ENCODE measurements at places on chromosomes 4 and X.

GRCh38 chr4:120314969-120315368, 248.3 kb upstream of the MAD2L1 start:
- DNase-seq = no peak

DNA sequence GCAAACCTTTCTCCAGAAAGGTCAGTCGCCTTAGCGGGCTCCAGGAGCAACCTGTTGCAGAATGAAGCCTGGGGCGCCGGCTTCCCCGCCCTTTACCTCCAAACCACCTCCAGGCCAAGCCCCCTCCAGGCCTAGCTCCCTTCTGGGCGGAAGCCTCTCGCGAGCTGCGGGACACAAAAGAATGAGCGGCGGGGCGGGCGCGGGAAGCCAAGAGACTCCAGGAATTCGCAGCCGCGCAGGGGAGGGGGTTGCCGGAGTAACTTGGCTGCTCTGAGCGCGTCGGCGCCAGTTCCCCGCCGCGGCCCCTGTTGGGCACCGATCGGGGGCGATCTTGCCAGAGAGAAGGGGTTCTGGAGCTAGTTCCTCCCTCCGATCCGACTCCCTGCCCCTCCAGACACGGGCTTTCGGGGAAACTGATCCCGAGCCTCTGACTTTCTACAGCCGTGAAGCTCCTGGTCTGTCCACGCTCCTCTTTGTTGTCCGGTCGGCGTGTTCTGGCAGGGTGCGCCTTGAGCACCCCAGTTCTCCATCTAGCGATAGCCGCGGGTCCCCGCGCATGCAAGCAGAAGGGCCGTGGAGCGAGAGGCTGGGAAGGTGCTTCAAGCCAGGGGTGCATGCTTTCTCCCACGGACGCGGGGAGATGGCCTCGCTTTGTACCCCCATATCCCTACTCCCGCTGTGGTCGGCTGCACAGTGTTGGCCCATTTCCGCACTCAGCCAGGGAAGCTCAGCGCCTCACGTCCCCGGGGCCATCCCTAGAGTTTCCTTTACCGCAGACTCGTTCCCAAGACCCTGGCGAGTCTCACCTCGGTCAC, 1.2 kb downstream of the PROM1 start:
- DNase-seq = no peak

DNA sequence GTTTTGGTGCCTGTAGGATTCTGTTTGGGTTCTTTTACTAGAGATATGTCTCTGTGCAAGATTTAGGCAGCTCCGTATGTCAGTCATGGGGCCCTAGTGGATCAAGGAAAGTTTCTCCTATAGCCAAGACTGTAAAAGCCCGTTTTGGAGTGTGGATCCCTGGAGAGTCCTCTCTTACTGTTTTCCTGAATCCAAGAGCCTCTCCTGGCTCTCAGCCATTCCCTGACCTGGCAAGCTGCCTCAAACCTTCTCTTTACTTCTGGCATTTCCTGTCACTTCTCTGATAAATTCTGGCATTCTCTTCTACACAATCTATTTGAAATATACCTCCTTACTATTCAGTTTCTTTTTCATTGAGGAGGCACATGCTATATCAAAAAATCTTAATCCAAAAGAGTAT, 41.4 kb downstream of the DCAF12L2 start:
- DNase-seq = no peak

- no peak for DNase-seq
These were observed 22.7 kb upstream of the PLCXD1 start for GRCh38 chrX:258291-259040.

- no peak for DNase-seq
These were observed 217.6 kb upstream of the TTC29 start for GRCh38 chr4:147163311-147163710.

DNA sequence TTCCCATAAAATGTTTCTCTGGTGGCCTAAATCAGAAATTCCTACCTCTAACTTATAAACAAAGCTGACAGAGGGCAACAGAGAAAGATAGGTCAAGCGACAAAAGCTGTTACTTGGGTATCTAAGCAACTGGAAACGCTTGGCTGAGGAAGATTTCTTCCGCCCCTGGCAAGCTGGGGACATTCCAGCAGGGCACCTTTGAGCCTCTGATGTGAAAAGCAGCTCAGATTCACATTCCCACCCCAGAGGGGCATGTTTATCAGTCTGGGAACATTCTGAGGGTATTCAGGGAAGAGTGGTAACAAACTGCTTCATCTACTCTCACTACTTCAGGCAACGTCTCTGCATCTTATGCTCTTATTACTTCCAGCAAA, 3.5 kb upstream of the CDS1 start:
- DNase-seq = no peak

DNA sequence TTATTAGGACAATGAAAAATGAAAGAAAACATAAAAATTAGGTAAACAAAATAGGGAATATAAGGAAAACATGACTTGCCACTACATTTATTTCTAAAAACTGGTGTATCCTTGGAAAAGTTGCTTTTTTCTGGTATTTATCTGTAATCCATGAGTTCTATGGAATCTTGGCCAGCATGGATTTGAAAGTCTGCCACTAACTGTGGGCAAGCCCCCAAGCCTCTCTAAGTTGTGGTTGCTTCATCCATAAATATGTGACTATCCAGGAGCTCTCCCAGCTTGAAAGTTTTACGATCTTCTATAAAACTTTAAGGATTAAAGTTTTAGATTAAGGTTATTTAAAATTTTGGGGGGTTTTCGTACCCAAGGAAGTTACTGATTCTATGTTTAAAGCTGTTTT, 21.8 kb downstream of the RPS6KA3 start:
- DNase-seq = no peak

GRCh38 chr4:40887764-40888131, 138.0 kb downstream of the NSUN7 start:
- no peak for DNase-seq

DNA sequence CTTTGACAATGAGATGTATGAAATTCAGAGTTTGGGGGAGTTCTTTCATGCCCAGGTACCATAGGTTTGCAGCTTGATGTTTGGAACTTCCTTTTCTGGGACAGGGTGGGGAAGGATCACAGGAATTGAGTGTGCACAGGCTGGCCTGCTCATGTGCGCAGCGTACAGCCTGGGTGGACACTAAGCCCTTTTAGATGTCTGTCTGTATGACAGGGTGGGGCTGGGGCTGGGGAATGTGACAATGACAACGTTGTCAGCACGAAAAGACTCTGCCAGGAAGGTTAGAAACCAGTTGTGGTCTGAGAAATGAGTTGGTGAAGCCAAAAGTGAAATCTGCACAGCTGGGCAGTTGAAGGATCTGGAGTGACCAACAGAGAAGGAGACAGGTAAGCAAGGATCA, 47.4 kb downstream of the WWC2 start:
- DNase-seq = no peak

DNA sequence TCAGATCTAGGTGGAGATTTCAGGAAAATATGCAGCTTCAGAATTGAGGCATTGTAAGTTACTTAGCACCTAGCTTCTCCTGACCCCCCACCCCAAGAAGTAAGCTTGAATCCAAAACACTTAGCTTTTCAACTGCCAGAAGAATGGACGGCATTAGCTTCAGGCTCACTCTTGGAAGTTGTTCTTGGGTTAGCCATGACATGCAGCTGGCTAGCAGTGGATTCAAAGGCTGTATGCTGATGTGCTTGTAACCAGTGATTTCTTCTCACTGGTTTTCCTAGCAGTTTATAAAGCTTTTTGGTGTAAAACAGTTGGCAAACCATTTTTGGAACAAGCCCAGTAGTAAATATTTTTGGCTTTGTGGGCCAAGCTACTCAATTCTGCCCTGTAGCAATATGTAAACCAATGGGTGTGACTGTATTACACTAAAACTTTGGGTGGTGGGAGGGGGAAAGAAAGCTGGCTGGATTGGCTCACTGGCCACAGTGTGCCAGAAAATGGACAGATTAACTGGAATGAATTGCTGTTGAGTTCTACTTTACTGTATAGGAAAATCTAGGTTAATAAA, 85.6 kb downstream of the SHROOM2 start:
- DNase-seq = no peak

DNA sequence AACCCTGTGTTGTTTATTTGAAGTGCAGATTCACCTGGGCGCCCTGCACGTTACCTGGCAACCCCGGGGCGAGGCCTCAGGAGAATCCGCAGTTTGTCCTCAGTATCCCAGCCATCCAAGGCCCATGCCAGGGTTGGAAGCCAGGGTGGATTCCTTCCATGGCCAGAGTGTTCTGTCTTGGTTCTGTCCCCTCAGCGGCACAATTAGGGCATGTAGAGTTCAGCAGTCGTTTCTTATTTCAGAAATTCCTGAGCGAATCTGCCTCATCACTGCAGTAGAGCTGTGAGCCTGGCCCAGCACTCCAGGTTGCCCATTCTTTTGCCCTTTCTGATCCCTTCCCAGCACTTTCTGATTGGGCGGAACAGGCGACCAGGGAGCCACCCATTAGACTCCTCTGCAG, 29.9 kb upstream of the CLCN4 start:
- DNase-seq = no peak

- no peak for DNase-seq
These were observed 207.5 kb downstream of the REPS2 start for GRCh38 chrX:17154001-17154400.

DNA sequence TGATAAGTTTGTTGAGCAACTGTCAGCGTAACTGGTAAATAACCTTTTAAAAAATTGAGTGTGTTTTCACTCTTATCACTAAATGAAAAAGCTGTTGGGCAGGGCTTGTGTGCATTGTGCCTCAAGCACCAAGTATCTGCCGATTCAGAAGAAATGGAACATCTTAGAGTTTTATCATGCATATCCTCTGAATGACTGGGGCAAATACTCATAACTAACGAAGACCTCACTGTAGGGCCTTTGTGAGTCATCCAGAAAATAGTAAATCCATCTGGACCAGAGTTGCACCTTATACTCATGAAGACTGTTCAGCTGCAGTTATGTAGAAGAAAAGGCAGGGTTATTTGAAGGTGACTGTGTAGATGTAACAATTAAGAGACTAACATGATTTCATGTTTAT, 222.1 kb downstream of the CAMK2D start:
- DNase-seq = no peak

- no peak for DNase-seq
These were observed 38.8 kb downstream of the GAB1 start for GRCh38 chr4:143375326-143376073.

GRCh38 chr4:174496631-174497432, 25.5 kb downstream of the HPGD start:
- no peak for DNase-seq

- no peak for DNase-seq
These were observed 726.7 kb downstream of the C4orf33 start for GRCh38 chr4:129822701-129823100.

DNA sequence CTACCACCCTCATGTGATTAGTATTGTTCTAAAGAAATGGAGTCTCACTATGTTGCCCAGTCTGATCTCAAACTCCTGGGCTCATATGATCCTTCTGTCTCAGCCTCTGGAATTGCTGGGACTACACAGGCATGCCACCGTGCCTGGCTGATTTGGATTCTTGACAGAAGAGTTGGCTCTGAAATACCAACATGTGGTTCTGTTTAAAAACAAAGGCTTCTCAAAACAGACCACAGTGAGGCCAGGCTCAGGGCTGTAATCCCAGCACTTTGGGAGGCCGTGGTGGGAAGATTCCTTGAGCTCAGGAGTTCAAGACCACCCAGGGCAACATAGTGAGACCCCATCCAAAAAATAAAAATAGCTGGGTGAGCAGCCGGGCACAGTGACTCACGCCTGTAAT, 126.7 kb downstream of the DHRSX start:
- no peak for DNase-seq

DNA sequence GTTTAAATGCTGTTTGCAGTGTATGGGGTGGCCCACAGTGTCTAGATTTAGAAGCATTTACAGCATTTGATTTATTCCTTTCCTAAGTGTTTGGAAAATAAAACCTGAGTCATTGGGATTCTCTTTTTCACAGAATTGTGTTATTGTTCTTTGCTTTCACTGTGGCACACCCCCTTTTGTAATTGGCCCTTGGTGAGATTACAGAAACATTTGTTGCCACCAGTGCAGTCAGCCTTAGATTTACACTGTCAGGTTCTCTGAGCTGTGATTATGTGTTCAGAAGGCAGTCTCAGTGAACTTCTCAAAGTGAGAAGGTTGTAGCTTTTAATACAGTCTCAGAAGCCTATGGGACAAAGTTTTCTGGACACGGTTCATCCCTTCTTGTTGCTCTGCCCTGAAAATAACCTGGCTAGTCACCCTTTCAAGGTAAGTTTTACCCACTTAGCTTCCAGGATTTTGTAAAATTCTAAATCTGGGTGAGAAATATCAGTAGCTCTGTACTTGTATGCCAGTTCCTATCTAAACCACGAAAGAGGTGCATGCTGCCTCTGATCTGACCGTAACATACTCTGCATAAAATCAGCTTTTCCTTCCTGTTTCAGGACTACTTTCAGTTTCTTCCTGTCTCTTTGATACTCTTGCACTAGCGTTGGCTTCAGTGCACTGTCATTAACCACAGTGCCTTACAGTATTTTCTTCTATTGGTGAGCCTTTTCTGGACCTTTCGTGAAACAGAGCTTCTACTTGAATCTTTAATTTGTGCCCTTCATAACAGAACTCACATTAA, 12.6 kb downstream of the RUFY3 start:
- DNase-seq = no peak

- DNase-seq = no peak
These were observed 430.9 kb downstream of the MAPK10 start for GRCh38 chr4:85928775-85929591.

DNA sequence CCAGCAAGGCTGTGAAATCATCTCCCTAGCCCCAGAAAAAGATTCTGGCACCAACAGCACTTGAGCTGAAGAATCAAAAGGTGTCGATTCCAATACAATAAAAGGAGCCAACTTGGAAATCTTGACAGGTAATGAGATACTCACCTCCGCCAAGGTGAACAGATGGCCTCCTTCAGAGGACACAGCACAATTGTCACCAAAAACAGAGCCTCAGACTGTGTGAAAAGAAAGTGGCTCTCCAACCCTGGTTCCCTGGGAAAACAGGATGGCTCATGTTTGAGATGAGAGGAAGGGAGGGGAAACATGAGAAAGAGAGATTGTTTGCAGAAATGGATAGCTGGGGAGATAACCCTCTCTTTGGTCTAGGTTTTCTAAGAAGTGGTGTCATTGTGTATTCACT, 168.9 kb downstream of the HS3ST1 start:
- DNase-seq = peak; percentile 86

DNA sequence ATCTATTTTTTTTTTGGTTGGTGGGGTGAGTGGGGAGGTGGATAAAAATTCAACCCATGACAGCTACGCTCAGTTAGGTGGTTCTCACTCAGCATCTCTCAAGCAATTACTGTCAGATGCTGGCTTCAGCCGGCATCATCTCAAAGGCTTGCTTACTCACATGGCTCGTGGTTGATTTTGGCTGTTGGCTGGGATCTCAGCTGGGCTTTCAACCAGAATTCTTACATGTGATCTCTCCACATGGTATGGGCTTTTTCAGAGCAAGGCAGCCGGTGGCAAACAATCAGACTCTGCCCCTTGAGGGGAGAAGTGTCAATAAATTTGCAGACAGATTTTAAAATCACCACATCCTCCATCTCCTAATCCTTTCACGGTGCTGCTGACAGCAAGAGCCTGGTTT, 47.2 kb downstream of the SLC34A2 start:
- DNase-seq = no peak

- no peak for DNase-seq
These were observed 34.1 kb downstream of the DCHS2 start for GRCh38 chr4:154457471-154457870.

- no peak for DNase-seq
These were observed 2.6 kb downstream of the FAM114A1 start for GRCh38 chr4:38870098-38870808.
